ENCODE measurements at places on chromosomes 12 and 14. TPM values are rescaled to one million over a fixed set of nuclear protein-coding genes. Genes with fewer than 3 reads are reported as not detected.

Gene SDSL
- not detected for total RNA-seq

Gene RTN1
- 24.8 TPM for total RNA-seq

Gene CABP1
- 0.49 TPM for total RNA-seq

Gene ENDOU
- total RNA-seq, result 21.4 TPM

Gene KRT85
- not detected for total RNA-seq

Gene PMEL
- total RNA-seq, result 1.2 TPM

Gene R3HDM2
- 44.2 TPM for total RNA-seq

Gene NGB
- 1.7 TPM for total RNA-seq

Gene RNASE7
- 18.2 TPM for total RNA-seq

Gene CORO1C
- total RNA-seq, result 189 TPM

Gene HSP90AA1
- total RNA-seq, result 277 TPM

DNA sequence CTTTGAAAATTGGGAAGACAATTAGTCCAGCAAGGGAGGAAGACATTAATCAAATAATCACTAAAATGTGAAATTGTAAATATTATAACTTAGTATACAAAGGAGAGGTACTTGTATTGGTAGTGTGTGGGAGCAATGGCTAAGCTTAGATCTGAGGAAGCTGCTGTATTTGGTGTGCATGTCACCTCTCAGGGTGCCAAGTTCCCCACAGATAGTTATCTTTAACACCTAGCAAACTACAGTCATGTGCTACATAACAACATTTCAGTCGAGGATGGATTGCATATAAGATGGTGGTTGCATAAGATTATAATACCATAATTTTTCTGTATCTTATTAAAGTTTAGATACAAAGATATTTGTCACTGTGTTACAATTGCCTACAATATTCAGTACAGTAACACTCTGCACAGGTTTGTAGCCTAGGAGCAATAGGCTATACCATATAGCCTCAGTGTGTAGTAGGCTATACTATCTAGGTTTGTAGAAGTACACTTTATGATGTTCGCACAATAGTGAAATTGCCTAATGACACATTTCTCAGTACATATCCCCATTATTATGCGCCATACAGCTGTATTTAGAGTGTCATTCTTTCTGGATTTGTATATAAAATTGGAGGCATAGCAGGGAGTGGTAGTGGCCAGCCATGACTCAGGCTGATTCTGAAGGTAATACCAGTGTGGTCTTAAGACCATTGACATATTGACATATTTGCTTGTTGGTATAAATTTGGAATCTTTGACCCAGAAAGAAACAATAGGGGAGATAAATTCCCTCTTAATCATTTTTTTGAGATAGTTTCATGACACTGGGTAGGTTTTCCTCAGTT, 55.8 kb downstream of the RAD51B start:
- H3K27me3 ChIP-seq, result no peaks in the 10 kb centered on the region
- no peaks in the 10 kb centered on the region for H3K36me3 ChIP-seq
- DNase-seq, result no peak
- H3K27ac ChIP-seq, result no peak overlapping the region
- H3K4me1 ChIP-seq, result no peaks in the 10 kb centered on the region

- H3K4me3 ChIP-seq, result no peak overlapping the region
- H3K36me3 ChIP-seq, result no peaks in the 10 kb centered on the region
- H3K27me3 ChIP-seq, result no peaks in the 10 kb centered on the region
- no peak overlapping the region for H3K27ac ChIP-seq
Observed at GRCh38 chr14:53620317-53620716, 336.3 kb downstream of the BMP4 start.

- no peak overlapping the region for H3K4me3 ChIP-seq
- no peak for DNase-seq
Observed at GRCh38 chr12:125650587-125650986, 585.4 kb downstream of the AACS start.

DNA sequence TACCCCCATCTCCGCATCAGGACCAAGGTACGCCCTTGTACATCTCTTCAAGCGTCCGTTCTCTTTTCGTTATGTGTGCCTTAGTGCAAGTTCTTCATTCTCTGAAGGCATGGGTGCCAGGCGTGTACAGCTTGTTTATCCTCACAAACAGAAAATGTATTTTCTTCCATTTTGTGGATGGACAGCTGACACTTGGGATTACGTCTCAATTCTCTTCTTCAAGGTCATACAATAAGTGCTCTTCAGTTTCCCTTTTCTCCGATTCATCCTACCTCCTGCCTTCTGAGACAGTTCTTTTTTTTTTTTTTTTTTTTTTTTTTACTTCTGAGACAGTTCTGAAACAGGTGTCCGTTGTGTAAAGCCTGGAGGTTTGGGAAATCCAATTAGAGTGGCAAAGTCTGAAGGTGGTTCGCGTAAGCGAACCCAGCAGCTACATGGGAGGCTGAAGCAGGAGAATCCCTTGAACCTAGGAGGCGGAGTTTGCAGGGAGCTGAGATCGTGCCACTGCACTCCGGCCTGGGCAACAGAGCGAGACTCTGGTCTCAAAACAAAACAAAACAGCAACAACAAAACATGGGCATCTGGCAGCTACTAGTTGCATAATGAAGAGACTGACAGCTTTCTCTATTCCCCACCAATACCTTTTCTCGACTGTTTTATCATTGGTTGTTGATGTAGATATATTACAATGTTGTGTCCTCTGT, 734 bp downstream of the COX6A1 start:
- peak overlapping the region; percentile 80 for H3K4me3 ChIP-seq
- H3K4me1 ChIP-seq, result peaks cover 18% of the 10 kb centered on the region
- no peaks in the 10 kb centered on the region for H3K27me3 ChIP-seq
- no peak for DNase-seq
- H3K36me3 ChIP-seq, result no peaks in the 10 kb centered on the region

DNA sequence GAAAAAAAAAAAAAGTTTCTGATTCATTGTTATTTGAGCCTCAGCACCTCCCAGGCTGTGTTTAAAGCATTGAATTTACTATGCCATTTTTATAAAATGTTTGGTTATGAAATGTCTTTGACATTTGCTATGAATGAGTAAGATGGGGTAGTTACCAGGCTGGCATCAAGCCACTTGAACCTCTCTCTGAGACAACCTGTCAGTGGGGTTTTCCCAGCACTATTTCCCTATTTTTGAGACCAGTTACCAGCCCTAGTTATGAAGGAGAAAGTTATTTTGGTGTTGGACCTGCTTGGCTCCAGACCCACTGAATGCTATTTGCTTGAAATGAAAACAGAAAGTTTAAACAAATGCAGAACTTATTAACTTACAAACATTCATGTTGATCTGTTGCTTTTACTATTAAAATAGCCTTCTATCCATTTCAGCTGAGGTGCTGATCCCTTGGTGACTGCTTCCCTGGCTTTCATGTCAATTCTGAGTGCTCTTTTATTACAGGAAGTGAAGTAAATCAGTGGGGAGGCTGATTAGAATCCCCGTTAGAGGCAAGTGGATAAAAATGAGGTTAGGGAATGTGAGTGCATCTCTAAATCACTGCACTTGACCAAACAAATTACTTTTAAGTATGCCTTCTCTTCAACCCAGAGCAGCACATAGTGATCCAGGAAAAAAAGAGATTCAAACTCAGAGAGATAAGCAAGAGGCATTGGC, 37.8 kb downstream of the LLPH start:
- H3K36me3 ChIP-seq, result no peaks in the 10 kb centered on the region
- no peaks in the 10 kb centered on the region for H3K27me3 ChIP-seq
- DNase-seq, result no peak
- no peak overlapping the region for H3K27ac ChIP-seq

DNA sequence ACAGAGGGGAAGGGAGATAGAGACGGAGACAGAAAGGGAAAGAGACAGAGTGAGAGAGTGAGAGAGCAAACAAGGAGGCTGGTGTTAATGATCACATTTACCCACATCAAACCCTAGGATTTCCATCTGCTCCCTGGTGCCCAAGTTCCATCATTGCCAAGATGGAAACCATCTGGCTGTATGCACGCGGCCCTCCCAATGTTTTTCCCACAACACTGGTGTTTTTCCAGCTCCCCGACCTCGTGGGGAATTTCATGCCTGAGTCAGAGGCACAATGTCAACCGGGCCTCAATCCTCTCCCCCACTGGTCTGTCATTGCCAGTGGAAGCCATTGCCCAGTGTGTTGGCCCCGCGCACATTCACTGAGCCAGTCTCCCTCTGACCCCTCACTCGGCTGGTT, 19.9 kb upstream of the BDKRB2 start:
- DNase-seq, result no peak
- no peaks in the 10 kb centered on the region for H3K27me3 ChIP-seq
- H3K4me3 ChIP-seq, result no peak overlapping the region
- H3K27ac ChIP-seq, result peak overlapping the region; percentile 67
- peaks cover 10% of the 10 kb centered on the region for H3K4me1 ChIP-seq

GRCh38 chr12:27330846-27331245, 1.8 kb upstream of the BMAL2 start:
- no peak overlapping the region for H3K4me3 ChIP-seq
- no peak overlapping the region for H3K27ac ChIP-seq
- H3K4me1 ChIP-seq, result peaks cover 22% of the 10 kb centered on the region

DNA sequence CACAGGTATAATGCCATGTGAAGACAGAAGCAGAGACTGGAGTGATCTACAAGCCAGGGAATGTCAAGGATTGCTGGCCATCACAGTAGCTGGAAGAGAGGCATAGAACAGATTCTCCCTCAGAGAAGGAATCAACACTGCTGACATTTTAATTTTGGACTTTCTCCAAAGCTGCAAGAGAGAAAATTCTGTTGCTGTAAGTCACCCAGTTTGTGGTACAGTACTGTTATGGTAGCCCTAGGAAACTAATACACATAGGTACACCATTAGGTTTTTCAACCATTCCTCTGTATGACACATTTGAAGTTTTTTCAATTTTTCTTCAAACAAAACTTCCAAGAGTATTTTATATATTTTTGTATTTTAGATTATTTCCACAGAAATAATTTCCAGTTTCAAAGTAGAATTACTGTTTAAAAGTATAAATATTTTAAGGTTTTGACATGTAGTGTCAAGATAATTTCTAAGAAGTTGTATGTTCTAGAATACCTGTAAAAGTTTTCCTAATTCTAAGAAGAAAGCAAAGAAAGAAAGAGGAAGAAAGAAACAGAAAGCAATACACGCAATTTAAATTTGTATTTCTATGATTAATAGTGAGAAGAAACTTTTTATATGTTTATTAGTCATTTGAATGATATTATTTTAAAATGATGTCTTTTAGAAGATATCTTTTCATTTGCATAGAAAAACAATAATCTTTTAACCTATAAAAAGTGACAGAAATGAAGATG, 64.9 kb upstream of the CATSPERB start:
- H3K4me3 ChIP-seq, result no peak overlapping the region
- DNase-seq, result no peak
- H3K36me3 ChIP-seq, result peaks cover 5% of the 10 kb centered on the region
- H3K27me3 ChIP-seq, result no peaks in the 10 kb centered on the region
- no peak overlapping the region for H3K27ac ChIP-seq

DNA sequence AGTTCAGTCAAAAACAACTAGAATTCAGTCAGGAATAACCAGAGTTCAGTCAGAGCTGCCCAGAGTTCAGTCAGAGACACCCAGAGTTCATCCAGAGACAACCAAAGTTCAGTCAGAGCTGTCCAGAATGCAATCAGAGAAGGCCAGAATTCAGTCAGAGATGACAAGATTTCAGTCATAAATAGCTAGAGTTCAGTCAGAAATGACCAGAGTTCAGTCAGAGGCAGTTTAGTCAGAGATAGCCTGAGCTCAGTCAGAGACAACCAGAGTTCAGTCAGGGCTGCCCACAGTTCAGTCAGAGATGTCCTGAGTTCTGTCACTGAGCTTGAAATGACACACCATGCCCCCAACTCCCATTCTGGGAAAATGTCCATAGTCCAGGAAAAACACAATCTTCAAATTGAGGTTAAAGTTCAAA, 1102.8 kb downstream of the BCL11B start:
- H3K27ac ChIP-seq, result no peak overlapping the region
- H3K4me3 ChIP-seq, result no peak overlapping the region
- no peak for DNase-seq
- no peaks in the 10 kb centered on the region for H3K36me3 ChIP-seq

GRCh38 chr14:98953551-98954348, 318.2 kb downstream of the BCL11B start:
- peaks cover 50% of the 10 kb centered on the region for H3K4me1 ChIP-seq
- H3K27me3 ChIP-seq, result no peaks in the 10 kb centered on the region
- peak overlapping the region; percentile 49 for H3K27ac ChIP-seq
- H3K36me3 ChIP-seq, result no peaks in the 10 kb centered on the region
- H3K4me3 ChIP-seq, result no peak overlapping the region

- H3K4me1 ChIP-seq, result no peaks in the 10 kb centered on the region
- H3K36me3 ChIP-seq, result no peaks in the 10 kb centered on the region
- no peak overlapping the region for H3K27ac ChIP-seq
- no peaks in the 10 kb centered on the region for H3K27me3 ChIP-seq
- H3K4me3 ChIP-seq, result no peak overlapping the region
- peak; percentile 69 for DNase-seq
Observed at GRCh38 chr12:34403706-34404376, 381.5 kb downstream of the ALG10 start.

GRCh38 chr14:23469906-23470403, 452 bp downstream of the NGDN start:
- peak overlapping the region; percentile 85 for H3K4me3 ChIP-seq
- DNase-seq, result no peak
- peaks cover 10% of the 10 kb centered on the region for H3K4me1 ChIP-seq

DNA sequence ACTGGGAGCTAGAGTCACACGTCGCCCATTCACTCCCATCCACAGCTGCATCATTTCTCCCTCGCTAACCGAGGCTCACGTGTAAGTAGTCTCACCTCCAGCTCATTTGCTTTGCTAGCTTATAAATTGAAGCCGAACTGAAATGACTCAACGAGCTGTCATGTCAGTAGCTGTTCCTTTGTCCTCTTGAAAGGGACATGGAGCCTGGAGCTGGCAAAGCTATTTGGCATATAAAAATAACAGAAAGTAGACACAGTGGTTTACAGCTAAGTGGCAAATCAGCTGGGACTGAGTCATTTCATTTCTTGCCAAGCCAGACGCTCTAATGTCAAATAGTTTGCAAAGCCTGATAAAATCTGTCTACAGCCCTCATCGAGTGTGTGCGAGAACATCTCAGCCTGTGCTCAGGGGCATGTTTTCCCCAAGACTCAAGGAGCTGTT, 114.4 kb upstream of the TMEM233 start:
- no peaks in the 10 kb centered on the region for H3K36me3 ChIP-seq
- DNase-seq, result no peak
- no peak overlapping the region for H3K4me3 ChIP-seq
- no peaks in the 10 kb centered on the region for H3K4me1 ChIP-seq

DNA sequence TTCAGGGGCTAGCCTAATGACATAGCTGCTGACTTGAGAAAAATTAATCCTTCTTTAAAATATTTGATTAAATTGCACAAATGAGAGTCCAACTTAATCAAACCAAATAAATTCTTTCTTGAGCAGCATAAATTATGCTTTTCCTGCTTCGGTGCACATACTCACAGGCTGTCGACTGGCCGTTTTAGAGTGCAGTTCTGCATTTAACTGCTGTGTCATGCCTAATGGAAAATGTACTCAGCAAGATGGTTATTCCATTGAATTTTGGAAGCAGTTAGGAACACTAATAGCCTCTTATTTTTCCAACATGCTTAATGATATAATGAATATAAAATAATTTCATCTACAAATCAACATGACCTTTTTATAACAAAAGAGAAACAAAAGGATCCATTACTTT, 266.1 kb upstream of the LRIG3 start:
- H3K36me3 ChIP-seq, result no peaks in the 10 kb centered on the region
- no peaks in the 10 kb centered on the region for H3K4me1 ChIP-seq
- no peaks in the 10 kb centered on the region for H3K27me3 ChIP-seq
- no peak overlapping the region for H3K27ac ChIP-seq
- H3K4me3 ChIP-seq, result no peak overlapping the region
